Posterior cingulate gyrus (tissue), 11 donors: ENCODE measurements at places on chromosomes 2 and 18.
A peak's percentile ranks its signal among the peaks of the same experiment; 100 is the strongest.

- no peak for DNase-seq
Observed at GRCh38 chr2:170155022-170155722, 22.8 kb upstream of the MYO3B start.

DNA sequence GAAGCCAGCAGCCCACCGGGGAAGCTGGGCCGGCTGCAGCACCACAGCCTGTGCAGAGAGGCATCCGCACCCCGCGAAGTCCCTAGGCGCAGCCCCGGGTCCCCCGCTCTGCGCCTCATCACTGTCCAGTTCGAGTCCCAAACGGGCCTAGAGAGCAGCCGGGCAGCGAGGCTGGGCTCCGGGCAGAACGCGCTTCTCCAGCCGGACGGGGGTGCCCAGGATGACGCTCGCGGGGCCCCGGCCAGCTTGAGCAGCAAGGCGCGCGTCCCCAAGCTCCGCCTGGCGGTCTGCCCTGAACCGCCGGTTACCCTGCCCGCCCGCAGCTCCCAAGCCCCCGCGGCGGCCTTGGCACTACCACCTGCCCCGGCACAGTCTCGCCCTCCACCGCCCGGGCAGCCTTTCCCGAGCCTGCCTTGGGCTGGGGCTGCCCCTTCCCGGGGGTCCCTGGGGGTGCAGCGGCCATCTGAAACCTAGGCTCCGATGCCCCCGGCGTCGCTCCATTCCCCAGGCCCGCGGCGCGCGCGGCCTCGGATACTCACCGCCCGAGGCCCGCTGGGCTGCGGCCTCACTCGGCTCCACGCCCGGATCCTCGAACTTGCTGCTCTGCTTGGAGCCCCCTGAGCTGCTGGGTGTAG is 591 bp downstream of the SLC16A14 start:
- peak; percentile 65 for DNase-seq

- no peak for DNase-seq
Observed at GRCh38 chr2:188678882-188679281, 295.3 kb upstream of the COL3A1 start.

DNA sequence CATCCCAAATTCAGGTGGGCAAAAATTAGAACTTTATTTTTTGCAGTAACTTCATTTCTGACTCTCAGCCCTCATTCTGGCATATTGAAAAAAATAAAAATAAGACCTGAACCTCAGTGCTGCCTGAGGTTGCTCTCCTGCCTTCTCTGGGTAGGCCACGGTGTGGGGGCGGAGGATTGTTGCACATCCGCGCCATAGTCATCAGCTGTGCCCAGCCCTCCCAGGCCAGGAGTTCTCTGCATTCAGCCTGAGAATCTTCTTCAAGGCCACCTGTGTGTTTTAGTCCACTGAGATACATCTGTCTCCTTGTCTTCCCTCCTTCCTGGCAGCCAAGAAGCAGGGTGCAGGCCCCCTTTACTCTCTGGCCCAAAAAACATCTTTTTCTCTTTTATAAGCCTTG is 94.7 kb downstream of the ARMC9 start:
- no peak for DNase-seq

- DNase-seq, result no peak
Observed at GRCh38 chr18:35998967-35999366, 26.5 kb downstream of the RMP24 start.

- no peak for DNase-seq
Observed at GRCh38 chr18:22433956-22434355, 16.2 kb upstream of the CTAGE1 start.

- DNase-seq, result no peak
Observed at GRCh38 chr2:108858894-108859293, 72.3 kb downstream of the CCDC138 start.

GRCh38 chr18:44178476-44178875 is 502.2 kb upstream of the SETBP1 start:
- DNase-seq, result no peak

- DNase-seq, result no peak
Observed at GRCh38 chr2:199977984-199978415, 22.6 kb downstream of the MAIP1 start.

DNA sequence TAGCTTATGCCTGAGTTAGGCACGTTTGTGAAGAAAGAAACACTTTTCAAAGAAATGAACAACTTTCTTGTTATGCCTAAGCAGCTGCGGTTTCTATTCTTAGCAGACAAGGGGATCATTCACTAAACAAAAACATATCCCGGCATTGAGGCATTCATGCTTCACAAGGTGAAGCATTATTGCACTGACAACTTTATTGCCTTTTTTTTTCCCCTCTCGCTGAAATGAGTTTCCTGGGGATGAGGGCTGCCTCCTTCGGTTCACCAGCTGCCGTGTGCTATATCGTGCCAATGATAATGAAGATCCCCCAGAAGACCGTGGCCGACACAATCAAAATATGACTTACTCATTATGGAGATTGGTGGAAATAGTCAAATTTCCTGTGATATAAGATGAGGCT is 288.2 kb upstream of the ST6GAL2 start:
- DNase-seq, result no peak
